ENCODE measurements at places on chromosomes 3 and 15.

DNA sequence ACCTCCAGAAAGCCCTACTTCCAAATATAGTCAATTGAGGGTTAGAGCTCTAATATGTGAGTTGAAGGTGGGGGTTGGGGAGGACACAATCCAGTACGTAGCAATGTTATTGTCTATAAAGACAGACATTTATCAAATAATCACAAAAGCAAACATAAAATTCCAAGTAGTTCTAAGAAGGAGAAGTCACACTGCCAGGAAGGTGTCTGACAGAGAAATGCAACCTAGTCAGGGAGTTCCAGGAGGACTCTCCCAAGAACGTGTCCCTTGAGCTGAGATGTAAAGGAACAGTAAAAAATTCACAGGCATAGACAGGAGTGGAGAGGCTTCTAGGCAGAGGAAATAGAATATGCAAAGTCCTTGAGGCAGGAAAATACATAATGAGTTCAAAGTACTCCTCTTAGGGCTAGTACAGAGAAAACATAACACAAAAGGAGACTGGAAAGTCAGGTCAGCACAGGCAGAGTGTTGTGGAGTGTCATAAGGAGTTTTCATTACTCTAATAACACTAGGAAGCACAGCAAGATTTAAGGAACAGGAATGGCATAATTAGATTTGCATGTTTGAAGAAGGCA lies 277.6 kb upstream of the STT3B start:
- DNase-seq = no peak

DNA sequence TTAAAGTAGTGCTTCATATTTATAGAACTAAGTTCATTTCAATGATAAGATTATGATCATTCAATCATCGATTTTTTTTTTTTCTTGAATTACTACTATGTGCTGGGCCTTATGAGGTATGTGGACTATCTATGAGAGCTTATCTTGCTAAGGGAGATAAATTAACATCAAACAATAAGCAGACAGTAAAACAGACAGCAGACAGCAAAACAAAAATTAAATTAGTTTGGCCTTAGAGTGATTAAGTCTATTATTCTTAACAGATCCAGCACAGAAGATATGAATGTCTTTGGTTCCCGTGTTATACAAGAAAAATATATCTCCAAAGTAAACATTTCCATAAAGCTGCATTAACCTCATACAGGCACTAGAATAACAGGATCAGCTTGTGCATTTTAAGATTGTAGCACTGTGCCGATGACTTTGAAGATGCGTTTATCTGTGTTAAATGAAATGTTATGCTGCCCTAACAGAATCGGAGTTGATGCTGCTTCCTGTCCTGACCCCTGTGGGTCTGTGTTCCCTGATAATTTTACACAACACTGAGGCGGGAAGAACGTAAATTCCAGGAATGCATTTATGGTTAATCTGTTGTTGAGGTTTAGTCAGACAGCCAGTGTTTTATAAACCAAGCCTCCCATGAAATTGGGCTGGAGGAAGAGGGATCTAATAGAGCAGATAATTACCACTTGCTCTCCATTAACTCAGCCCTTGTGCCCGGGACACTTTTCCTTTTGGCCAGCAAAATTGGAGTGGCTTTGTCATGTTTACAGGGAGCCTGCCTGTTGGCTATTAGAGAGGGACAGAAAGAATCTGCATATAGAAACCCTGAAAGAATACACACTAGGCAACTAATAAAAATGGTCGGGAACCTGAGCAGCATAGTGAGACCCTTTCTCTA lies 80.8 kb downstream of the GHSR start:
- no peak for DNase-seq

- no peak for DNase-seq
These were observed 44.9 kb downstream of the DLEC1 start for GRCh38 chr3:38083871-38084333.

GRCh38 chr15:25701721-25702465 lies 161.2 kb downstream of the ATP10A start:
- DNase-seq = no peak

DNA sequence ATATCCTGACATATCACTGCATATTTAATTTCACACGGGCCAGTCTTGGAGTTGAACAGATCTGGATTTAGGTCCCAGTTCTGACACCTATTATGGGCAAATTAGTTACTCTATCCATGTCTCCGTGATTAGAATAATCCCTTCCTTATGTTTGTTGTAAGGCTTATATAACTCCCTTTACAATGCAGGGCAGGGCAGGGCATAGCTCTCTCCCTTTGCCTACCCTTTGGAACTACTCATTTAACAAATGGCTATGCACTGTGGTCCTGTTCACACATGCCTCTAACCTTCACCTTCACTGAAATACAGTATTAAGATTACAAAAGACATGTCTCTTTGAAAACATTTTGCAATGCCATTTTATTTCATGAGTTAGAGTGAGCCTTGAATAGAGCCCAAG lies 24.8 kb upstream of the ATP13A5 start:
- no peak for DNase-seq

DNA sequence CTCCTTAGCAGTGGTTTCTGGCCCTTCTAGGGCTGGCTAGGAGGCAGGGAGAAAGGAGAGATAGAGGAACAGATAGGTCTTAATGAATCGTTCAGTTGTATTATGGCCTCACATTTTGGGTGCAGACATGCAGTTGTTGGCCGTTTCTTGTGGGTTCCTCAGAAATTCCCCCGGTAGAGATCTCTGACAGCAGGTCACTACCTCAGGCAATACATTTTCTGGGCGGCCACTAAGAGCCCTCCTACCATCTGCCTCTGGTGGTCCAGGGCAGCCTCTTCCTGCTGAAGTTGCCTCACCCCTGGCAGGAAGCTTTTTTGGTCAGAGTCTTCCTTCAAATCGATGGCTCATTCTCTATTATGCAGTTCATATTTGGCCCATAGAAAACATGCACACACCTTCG lies 266.1 kb downstream of the SV2B start:
- no peak for DNase-seq
